Right renal cortex interstitium (tissue), 3 donors: ENCODE measurements at places on chromosomes 5 and 9.
A peak's percentile ranks its signal among the peaks of the same experiment; 100 is the strongest.

DNA sequence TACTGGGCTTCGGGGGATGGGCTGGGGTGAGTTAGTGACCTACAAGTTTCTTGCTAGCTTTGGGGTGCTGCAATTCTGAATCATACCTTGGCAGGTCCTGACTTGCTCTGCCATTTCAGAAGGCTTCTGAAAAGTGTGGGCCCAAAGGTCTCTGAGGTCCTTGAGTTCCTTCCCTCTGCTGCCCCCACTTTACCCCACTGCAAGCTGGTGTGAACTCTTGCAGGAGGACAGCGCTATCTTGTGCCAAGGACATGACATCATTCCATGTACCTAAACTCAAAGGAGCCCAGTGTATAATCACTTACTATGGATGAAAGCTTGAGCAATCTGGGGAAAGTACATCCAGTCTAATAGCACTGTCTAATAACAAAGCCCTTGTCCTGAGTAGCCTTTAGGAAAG is 157.4 kb downstream of the RMI1 start:
- DNase-seq, result no peak

GRCh38 chr5:181037365-181037861 is 2.7 kb upstream of the BTNL9 start:
- no peak for DNase-seq

DNA sequence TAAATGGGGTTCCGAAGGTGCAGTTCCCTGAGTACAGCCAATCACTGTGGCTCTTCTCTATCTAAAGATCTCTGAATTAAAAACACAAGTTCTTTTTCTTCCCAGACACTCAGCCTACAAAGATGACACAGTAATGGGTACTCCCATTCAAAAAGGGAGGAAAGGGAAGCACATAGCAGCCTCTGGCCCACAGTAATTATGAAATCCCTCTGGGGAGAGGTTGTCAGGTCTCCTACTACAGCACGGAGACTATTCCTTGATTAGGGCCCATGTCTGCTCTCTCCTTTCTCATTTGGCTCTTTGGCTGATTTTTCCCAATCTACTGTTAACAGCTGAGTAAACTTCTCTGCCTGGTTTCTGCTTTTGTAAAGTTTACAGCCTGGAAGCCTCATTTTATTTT is 62.0 kb upstream of the RANBP3L start:
- no peak for DNase-seq

DNA sequence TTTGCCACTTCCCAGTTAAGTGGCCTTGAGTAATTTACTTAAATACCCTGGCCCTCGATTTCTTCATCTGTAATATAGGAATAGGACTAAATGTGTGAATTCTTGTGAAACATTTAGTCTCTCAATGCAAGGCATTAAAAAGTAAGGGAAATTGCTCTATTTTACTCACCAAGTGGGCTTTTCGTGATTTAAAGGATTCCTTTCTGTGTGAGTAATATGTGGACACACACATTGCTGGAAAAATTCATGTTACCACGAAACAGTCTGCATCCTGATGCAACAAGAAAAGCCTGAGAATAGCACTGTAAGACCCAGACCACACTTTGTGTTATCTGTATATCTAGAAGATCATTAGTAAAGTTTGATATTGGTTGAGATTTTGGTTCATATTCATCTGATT is 1243.0 kb upstream of the CDH9 start:
- DNase-seq, result no peak

DNA sequence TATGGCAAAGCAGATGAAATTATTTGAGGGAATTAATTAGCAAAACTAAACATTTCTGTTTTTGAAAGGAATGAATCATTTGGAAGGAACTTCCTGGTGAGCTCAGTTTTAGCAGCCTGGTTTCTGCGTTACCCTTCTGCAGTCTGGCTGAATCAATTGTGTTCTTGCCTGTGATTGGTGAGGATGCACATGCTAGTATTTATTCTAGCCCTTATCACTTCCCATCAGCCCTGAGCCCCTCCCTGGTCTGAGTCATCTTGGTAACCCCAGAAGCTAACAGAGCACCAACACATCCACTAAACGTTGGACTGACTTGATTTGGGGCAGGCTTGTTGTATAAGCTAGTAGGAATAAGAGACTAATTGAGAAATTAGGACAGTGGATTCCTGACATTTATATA is 6.6 kb downstream of the TJP2 start:
- no peak for DNase-seq

GRCh38 chr5:149114403-149115312 is 26.6 kb upstream of the ABLIM3 start:
- peak; percentile 27 for DNase-seq

- DNase-seq, result no peak
These were observed 282.1 kb downstream of the CRB2 start for GRCh38 chr9:123637945-123638634.

- no peak for DNase-seq
These were observed 50.4 kb upstream of the MTAP start for GRCh38 chr9:21751998-21752397.

- no peak for DNase-seq
These were observed 10.6 kb upstream of the ANGPTL2 start for GRCh38 chr9:127132921-127133647.

GRCh38 chr9:708551-709432 is 132.7 kb upstream of the DMRT1 start:
- DNase-seq, result no peak

DNA sequence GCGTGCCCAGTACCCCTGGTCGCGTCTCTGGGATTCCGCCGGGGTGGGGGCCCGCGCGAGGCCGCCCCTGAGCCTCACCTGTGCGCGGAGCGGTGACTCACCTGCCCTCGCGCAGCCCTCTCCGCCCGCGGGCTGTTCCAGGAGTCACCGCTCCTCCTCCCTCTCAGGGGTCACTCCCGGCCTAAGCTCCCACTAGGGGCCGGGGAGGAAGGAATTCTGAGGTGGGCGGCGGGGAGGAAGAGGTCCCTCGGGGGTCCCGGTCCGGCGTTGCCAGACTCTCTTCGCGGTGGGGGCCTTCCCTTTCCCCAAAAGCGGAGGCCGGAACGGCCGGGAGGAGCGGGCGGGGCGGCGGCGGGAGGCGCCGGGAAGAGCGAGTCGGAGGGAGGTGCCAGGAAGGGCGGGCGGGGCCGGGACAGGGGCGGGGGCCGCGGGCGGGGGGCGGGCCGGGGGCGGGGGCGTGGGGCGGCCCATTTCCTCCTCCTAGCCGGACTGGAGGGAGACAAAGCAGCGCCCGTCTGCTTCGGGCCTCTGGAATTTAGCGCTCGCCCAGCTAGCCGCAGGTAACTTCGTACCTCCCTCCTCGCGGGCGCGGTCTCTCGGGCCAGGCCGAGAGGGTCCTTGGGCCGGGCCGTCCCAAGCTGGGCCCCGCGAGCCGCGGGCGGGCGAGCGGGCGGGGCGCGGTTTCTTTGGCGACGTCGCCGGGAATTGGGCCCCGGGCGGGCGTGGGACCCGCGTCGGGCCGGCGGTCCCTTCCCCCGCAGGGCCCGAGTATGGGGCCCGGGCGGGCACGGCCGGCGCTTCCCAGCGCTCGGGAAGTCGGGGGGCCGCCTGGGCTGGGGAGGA is at the start of gene CTNNA1:
Gene CTNNA1, plus strand, starts transcription at position 475 of the 843 bp plus-strand sequence. CDS start 28,500 bp downstream, outside the sequence.
- DNase-seq, result peak; percentile 61

DNA sequence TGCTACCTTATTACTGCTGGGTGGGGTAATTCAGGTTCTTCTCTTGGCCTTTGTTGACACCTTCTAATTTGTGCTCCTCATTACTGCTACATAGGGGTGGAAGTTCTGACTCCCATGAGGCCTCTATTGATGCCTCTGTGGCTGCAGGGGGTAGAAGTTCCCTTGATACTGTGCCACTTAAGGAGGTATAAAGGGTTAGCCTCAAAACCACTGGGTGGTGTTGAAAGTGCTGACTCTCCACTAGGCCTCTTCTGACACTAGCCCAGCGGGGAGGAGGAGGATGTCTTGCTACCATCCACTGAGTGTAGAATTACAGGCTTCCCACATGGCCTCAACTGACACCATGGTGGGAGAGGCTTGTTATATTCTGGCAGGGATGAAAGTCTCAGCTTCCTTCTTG is 36.7 kb upstream of the CCDC112 start:
- no peak for DNase-seq

DNA sequence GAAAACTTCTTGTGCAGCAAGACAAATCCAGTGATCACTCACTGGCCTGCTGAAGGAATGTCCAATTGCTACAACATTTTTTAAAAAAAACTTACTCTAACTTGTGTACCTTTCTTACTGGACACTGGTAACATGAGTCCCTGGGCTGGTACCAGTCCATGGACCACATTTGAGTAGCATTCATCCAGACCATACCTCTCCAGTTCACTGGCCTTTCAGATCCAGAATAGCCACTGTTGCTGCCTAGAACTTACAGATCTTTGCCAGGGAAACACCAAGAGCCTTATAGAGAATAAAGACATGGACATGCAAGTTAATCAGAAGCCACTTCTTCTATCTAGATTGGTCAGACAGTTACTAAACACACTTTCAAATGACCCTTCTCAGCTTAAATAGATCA is 185.3 kb downstream of the TLE4 start:
- no peak for DNase-seq

- DNase-seq, result no peak
These were observed 60.8 kb upstream of the IRX4 start for GRCh38 chr5:1943481-1943880.
